ENCODE measurements at places on chromosomes 1 and 21.
A peak's percentile ranks its signal among the peaks of the same experiment; 100 is the strongest.

DNA sequence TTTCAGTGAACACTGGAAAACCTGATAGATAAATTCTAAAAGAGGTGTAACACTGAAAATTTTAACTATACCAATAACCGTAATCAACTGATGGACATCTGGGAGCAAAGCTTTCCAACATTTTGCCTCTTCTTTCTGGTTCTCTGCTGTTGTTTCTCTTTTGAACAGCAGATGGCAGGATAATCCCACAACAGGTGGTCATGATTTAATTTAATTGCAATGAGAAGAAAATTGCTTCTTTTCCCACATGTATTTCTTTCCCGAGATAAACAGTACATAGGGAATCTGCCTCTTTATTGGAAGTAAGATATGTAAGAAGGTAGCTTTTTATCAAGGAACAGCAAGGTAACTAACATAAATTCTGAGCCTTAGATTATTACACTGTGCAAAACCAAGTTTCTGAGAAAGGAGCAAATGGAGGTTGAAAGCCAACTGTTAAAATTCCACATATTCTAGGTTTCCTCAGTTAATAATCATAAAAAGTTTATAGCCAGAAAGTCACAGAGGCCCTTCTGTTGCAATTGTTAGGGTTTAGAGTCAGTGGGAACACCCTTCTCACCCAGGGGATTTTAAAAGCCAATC, 72.9 kb downstream of the RPS6KA1 start:
- DNase-seq: peak; percentile 59

GRCh38 chr1:149965440-149965839, 28.8 kb upstream of the MTMR11 start:
- no peak for DNase-seq

GRCh38 chr1:226626577-226626956, 78.0 kb downstream of the STUM start:
- peak; percentile 55 for DNase-seq

GRCh38 chr1:29169976-29170375, 11.7 kb downstream of the SRSF4 start:
- DNase-seq: no peak

DNA sequence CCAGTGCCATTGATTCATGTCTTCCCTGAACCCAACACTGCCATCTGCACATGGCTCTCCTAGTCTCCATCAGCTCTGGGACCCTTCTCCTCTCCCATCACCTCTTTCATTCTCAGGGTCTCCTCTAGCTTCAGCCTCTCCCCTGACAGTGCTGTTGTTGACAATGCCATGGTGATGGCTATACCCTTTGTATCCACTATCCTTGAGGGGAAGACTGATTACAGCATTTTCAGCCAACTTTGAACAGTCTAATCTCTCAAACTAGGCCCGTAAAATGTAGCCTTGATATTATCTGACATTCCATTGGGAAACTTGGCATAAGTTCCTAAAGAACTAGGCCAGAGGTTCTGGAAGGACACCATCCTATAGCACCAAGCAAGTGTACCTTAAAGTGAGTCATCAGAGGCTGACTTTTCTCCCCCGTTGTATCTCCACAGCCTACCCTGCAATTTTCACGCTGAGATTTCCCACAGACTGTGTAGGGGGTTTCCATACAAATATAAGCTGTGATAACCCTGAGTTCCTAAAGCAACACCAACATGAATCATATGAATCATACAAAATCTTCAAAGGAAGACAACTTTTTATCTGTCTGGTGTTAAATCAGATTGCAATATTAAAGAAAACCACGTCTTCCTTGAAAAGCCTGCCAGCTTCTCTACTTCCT, 5.8 kb downstream of the HAO2 start:
- no peak for DNase-seq

DNA sequence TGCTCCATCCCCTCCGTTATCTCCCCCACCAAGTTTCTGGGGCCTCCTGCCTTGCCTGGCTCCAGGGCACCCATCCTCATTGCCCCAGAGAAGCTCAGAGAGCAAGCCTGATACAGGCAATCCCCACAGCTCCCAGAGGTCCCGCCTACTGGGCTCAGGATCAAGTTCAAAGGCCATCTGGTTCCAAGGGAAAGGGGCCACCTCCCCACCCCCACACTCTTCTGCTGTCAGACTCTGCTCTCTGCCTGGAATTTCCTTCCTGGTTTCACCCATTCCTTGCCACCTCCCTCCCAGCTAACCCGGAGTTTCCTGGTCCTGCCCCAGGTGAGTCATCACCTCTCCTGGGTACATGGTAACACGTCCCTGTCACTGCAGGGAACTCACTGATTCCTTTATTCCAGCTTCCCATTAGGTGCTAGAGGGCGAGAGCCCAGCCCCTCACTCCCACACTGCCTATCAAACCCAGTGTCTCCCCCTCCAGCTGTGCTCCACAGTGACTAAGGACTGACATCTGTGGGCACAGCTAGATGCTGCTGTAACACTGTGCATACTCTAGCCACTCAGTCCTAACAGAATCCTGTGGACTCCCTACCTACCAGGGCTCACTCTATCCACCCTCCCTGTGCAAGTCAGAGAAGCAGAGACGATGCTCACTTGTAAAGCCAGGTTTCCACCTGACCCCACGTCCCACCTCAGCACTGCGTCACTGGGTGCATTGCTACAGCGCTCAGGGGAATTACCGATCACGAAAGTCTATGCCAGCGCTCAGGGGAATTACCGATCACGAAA, 21.8 kb downstream of the RSPH1 start:
- DNase-seq: no peak

- DNase-seq: no peak
Observed at GRCh38 chr1:94947437-94947836, 20.5 kb upstream of the CNN3 start.

DNA sequence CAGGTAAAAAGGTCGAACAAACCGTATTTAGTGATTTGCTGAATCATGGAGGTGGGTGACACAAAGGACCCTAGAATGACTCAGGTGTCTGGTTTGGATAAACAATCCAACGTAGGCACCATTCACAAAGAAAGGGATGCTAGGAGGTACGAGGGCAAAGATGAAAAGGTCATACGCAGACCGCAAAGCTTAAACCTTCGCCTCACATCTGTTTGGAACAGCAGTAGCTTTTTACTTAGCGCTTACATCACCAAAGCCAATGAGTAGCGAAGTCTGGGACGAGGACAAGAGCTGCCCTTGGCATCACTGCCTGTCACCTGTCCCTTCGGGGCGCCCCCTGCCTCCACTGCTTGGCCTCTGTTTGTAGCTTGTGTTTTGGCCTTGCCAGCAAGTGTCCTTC, 350.2 kb downstream of the SMYD3 start:
- no peak for DNase-seq

GRCh38 chr1:202046748-202047708, 36.6 kb downstream of the ELF3 start:
- no peak for DNase-seq

DNA sequence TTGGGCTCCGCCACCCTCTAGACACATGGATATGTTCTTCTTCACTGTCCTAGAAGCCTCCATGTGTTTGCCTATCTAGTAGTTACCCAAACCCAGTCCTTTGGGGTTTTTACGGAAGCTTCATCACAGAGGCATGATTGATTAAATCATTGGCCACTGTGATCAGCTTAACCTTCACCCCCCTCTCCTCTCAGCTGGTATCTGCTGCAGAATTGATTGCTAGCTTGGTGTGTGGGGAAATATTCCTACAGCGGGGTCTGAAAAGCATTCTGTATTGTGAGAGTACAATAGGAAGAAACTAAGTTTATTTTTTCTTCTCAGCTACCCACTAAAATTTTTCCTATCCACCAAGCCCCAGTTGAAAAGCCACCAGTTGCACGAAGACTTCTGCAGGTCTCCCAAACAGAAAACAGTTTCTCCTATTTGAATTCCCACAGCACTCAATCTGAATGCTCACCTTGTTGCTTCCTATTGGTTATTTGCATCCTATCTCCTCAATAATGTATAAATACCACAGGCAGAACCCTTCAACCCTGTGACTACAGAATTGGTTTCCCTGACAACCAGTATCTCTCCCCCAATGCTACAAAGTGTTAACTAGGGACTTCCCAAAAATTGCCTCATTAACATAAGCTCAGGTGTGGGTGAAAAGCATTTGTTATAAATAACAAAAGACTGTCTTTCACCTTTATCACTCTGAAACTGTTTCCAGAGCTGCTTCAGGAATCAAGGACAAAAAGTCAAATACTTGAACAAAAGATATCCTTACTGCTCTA, 9.3 kb upstream of the VANGL1 start:
- DNase-seq: no peak

GRCh38 chr1:30406996-30407864, 316.2 kb downstream of the MATN1 start:
- DNase-seq: no peak

- no peak for DNase-seq
Observed at GRCh38 chr21:45959182-45959581, 22.4 kb upstream of the COL6A1 start.

GRCh38 chr1:36705629-36706028, 222.9 kb upstream of the CSF3R start:
- no peak for DNase-seq

GRCh38 chr1:113488576-113489177, 98.4 kb downstream of the MAGI3 start:
- DNase-seq: no peak

GRCh38 chr1:233656687-233657086, 42.8 kb downstream of the KCNK1 start:
- DNase-seq: no peak

DNA sequence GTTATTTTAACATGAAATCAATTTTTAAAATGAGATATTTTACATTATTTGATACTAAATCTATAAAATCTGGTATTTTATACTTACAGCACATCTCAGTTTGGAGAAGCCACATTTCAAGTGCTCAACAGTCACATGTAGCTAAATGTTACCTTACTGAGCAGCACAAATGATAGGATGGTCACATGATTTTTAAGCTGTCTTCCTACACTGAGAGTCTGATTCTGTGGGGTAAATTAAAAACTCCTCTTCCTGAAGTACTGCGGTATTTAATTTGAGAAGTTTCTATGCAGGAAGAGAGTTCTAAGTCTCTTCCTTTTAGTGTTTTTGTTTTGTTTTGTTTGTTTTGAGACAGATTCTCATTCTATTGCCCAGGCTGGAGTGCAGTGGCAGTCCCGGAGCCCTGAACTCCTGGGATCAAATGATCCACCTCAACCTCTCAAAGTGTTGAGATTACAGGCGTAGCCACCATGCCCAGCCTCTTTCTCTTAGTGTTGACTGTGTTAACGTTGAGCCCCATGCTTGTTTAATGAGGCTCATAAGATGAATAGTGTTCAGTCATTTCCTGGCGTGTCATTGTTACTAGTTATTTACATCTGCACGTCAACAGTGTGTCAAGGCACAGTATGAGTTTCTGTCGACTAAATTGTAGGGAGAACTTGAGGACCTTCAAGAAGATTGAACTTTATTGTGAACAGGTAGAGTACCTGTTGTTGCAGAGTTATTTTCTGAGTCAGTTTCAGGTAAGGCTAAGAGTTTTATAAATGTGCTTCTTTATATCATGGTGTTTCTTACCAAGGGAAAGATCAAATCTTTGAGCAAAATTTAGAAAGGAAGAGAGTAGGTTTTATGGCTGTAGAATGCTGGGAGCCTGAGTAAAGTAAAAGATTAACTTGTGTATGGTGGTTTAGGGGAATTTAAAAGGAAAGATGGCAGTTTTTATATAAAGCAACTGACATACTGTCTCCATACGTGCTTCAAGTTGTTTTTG, 3.3 kb downstream of the CNST start:
- no peak for DNase-seq

DNA sequence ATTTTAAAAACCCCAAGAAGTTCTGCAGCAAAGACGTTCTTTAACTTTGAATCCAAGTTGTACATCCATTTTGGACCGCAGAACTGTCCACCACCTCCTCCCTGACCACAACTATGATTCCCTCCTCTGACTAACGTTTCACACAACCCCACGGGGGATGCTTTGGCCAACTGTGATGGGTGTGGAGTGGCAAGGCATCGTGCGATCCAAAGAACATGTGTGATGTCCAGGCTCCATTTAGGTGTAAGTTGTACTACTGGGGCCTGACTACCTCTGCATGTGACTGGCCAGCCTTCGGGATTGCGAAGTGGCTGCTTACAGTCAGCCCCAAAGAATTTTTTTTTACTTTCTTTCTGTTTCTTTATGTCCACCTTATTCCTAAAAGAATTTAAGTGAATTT, 6.7 kb downstream of the KCNJ15 start:
- DNase-seq: no peak

DNA sequence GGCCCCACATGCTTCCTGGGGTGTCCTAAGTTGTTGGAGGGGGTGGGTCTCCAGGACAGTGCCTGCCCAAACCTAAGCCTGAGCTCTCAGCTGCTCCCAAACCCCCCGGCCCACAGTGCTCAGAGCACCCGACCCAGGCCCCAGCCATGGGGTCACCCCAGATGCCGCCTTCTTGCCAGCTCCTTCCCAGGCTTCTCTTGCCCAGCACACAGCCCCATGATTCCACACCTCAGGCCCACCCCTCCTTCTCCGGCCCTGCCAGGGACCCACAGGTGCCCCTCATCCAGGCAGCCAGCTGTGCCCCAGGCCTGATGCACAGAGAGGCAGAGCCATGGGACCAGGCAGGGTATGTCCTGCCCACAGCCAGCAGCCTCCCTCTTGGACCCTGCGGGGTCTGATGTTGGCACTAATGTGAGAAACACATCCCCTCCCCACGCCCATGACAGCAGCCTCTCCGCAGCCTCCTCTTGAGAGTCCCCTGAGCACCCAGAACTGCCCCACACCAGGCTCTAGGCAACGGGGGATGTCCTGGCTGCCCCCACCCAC, 4.9 kb downstream of the WNT9A start:
- DNase-seq: no peak

DNA sequence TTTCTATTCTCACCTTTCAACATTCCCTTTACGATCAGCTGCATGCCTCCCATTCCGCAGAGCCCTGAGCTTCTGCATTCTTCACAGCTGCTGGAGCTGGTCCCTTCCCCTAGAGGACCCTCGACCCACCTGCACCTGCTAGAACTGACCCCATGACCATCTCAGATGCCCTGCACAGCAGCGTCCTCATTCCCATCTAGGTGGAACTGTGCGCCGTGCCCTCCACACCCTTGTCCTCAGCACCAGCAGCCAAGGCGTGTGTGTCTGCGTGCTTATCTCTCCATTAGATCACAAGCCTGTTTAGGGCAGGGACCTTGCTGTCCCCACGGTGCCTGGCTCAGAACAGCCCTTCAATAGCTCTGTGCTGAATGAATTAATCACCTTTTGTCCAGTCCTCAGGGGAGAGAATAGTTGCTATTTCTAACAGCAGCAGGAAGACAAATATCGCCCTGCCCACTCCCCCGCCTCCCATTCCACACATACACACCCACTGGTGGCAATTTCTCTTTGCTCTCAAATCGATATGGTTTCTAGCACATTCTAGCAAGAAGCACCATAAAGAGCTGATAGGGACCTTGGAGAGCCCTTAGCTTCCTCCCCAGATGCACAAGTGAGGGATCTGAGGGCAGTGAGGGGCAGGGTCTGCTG, 61.7 kb downstream of the KCNN3 start:
- DNase-seq: no peak

DNA sequence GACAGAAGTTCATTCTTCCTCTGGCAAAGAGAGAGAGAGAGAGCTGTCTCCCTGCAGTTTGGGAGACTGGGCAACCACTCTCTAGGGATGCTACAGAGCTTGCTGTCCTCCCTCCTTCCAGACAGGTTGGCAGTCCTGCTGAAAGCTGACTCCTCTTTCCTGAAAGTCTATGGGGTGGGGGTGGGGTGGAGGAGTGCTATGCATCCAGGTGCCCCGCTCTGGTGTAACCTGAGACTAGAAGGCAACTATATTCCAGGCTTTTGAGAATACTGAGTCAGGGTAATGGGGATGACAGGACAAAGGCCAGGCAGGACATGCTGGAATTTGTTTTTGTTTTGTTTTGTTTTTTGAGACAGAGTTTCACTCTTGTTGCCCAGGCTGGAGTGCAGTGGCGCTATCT, 55.4 kb downstream of the OPTC start:
- no peak for DNase-seq

GRCh38 chr1:8303141-8303540, 14.8 kb upstream of the SLC45A1 start:
- no peak for DNase-seq
